ENCODE measurements at places on chromosomes 12 and 14. TPM values are rescaled to one million over a fixed set of nuclear protein-coding genes. Genes with fewer than 3 reads are reported as not detected.

DNA sequence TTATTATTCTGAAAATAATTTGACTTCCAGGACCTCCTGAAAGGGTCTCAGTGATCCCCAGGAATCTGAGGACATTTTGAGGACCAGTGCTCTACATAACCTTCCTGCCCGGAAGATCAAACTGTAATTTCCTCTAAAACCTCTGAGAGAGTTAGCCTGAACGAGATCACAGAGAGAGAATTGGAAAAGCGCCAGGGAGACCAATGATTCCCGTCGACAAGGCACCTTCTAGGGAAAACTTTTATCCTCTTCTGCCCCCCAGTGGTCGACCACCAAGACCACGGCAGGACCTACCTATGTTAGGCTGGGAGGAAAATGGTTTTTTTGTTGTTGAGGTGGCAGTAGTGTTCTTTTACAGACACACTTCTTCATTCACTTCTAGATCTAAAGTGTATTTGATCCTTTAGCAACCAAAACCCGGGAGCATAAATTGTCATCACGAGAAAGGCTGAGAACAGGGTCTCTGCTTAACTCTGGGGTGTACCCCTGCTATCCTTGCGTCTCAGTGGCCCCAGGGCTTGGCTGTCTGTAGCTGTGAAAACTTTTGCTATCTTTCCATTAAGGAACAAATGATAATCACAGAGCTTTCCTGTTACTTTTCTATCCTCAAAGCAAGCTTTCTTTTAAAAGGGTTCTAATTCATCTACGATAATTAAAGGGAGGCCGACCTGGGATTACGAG is 62.9 kb upstream of the NID2 start:
- peak; percentile 84 for DNase-seq

AGAP2 gene
- 1.7 TPM for total RNA-seq

NOXRED1 gene
- total RNA-seq: not detected

GRCh38 chr12:12620730-12621315 is 9.1 kb downstream of the CREBL2 start:
- DNase-seq: no peak

- no peak for DNase-seq
Observed at GRCh38 chr14:85564841-85565527, 35.0 kb downstream of the FLRT2 start.

All from H1 (cell line).